ENCODE measurements at places on chromosomes 7 and 10.

- DNase-seq = no peak
Measured at GRCh38 chr7:139627831-139628230, 104.3 kb downstream of the CLEC2L start.

DNA sequence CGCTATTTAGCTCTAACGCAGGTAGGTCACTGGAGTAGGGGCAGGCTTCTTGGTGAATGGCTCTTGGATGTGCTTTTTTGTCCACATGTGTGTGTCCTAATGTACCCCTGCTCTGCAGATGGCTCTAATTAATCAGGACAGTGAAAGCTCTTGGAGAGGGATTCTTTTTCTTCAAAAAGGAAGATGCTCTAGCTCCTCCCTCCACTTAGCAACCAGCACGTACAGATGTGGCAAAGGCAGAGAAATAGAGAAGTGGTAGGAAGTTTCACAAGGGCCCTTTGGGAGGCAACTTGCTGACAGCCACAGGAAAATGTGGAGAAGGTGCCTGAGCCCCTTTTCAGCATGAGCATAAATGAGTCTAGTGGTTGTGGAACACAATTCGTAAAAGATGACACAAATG, 221.7 kb downstream of the PLXNA4 start:
- no peak for DNase-seq

DNA sequence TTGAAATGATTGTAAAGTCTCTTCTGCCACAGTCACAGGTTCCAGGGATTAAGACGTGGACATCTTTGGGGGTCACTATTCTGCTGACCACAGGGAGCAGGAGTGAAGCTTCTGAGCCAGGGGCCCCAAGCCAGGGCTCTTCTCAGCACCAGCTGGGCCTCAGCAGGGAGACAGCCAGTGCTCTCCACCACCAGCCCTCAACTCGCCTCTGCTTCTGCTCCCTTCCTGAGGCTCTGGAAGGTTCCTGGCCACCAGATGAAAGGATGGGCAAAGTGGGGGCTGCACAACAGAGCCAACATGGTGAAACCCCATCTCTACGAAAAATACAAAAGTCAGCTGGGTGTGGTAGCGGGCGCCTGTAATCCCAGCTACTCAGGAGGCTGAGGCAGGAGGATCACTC, 11.2 kb upstream of the CRYGN start:
- no peak for DNase-seq

DNA sequence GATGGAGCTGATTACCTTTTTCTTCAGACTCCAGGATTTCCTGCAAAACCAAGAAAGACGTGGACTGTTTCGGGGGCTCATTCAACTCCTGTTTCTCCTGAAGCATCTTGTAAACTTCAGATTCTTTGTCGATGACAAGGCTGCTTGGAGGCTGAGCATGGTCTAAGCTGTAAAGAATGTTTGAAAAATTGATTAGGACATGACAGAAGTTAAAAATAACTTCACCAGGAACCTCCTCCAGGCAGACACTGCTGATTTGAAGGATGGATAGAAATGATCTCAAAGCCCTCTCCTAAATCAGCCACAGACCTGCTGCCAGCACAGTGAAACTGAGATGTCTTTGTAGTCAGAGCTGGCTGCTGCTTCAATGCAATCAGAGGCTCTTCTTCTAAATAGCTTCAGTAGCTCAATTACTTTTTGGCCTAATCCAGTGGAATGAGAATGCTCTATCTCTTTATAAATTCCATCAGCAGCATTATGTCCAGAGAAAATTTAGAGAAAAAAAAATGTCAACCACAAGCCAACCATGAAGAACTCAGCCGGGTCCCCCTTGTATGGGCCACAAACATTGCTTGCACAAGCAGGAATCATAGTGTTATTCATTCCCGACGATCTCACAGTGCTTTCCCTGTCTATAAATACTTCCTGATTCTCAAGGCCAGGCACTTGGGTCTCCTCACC, 43.5 kb downstream of the PDLIM1 start:
- DNase-seq = no peak

DNA sequence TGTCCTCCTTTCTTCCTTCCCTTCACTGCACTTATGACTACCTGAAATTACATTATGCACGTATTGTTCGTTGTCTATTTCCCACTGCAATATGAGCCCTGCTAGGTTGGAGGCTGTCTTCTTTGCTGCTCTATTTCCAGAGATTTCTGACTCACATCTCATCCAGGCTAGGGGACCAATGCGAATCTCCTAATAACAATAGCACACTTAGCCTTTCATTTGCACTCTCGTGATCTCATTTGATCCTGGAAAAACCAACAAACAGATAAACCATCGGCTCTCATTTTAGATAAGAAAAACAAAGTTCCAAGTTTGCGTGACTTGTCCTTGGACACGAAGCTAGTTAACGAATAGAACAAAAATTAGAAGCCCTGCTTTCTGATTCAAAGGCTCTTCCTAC, 1.4 kb downstream of the ZNF438 start:
- no peak for DNase-seq

- DNase-seq = no peak
Measured at GRCh38 chr7:45682358-45682735, 108.2 kb downstream of the ADCY1 start.

GRCh38 chr7:158778471-158778870, 50.8 kb downstream of the ESYT2 start:
- no peak for DNase-seq

All from stimulated activated CD4-positive, alpha-beta T cell treated with anti-CD3 and anti-CD28 coated beads, Interleukin-4, amount 100 ng/mL, for 4 hours (primary cell).